Lower lobe of right lung (tissue), 2 donors: ENCODE measurements at places on chromosomes 11 and 22. TPM values are rescaled to one million over a fixed set of nuclear protein-coding genes. Genes with fewer than 3 reads are reported as not detected.

GRCh38 chr11:105179542-105180278, 40.1 kb upstream of the CARD18 start:
- no peak for DNase-seq

DNA sequence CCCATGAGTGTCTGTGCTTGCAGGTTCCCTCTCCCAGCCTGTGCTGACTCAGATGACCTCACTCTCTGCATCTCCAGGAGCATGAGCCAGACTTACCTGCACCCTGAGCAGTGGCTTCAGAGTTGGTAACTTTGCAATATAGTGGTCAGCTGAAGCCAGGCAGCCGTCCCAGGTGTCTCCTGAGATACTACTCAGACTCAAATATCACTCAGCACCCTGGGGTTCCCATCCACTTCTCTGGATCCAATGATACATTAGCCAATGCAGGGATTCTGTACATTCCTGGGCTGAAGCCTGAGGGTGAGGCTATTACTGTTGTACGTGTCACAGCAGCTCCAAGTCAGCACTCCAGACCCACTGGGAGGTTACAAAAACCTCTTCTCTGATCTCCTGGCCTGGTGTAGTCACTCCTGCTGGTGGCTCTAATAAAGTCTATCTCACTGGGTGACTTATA, 87.8 kb upstream of the TOP3B start:
- DNase-seq, result no peak

GAL gene
- not detected for total RNA-seq

NNMT gene
- total RNA-seq, result 162 TPM
